ENCODE measurements at places on chromosomes 3 and 15. TPM values are rescaled to one million over a fixed set of nuclear protein-coding genes. Genes with fewer than 3 reads are reported as not detected.

RTP3 gene
- not detected for total RNA-seq

CPB1 gene
- total RNA-seq = not detected

CCDC39 gene
- not detected for total RNA-seq

AMIGO3 gene
- 0.24 TPM for total RNA-seq

ACTRT3 gene
- 3.9 TPM for total RNA-seq

CERS3 gene
- total RNA-seq = not detected

All from epithelial cell of alveolus of lung (primary cell).